ENCODE measurements at places on chromosomes 5 and 9. TPM values are rescaled to one million over a fixed set of nuclear protein-coding genes. Genes with fewer than 3 reads are reported as not detected.

SPDL1 gene
- total RNA-seq, result 36.0 TPM

CRHBP gene
- not detected for total RNA-seq

LHX6 gene
- total RNA-seq, result not detected

CHSY3 gene
- not detected for total RNA-seq

FBP2 gene
- total RNA-seq, result not detected

RIMOC1 gene
- 24.6 TPM for total RNA-seq

ENTREP1 gene
- total RNA-seq, result not detected

MED22 gene
- total RNA-seq, result 27.0 TPM

SLC25A48 gene
- total RNA-seq, result not detected

DBH gene
- total RNA-seq, result not detected

FAM170A gene
- total RNA-seq, result not detected

POU5F2 gene
- 1.7 TPM for total RNA-seq

FST gene
- total RNA-seq, result not detected

SLC46A2 gene
- not detected for total RNA-seq

COX7C gene
- total RNA-seq, result 470 TPM
